ENCODE measurements at places on chromosomes 3 and 15.
A peak's percentile ranks its signal among the peaks of the same experiment; 100 is the strongest.

DNA sequence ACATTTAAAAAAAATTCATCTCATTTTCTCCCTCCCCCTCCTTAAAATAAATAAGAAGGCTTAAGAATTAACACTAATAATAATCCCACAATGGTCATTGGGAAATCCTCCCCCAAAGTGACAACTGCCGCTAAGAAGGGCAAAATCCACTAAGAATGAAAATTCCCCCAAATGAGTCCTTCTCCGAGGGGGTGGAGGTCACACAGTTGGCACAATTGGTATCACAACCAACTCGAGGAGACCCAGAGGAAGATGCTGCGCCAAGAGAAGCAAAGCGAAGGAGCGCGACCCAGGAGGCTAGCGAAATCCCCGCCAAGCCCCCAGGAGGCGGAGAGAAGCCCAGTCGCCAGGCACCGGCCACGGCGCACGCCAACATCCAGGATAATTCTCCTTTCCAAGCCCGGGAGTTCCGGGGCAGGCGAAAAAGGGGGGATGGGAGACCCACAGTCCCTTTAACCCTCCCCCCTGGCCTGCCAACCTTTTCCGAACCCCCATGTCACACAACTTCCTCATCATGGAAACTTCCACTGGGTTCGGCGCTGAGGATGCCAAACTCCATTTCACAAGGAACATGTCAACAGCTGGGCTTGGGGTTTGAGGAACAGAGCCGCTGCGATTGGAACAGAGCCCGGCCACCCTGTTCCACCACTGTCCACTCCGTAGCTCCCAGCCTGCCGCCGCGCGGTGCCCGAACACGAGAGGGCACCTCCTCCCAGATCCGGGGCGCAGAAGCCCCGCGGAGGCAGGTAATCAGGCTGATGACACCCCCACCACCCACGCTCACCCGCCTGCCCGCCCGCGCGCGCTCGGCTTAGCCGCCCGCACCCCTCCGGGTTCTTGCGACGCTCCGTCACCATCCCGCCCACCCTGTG, 668 bp downstream of the THRB start:
- peak; percentile 25 for DNase-seq

DNA sequence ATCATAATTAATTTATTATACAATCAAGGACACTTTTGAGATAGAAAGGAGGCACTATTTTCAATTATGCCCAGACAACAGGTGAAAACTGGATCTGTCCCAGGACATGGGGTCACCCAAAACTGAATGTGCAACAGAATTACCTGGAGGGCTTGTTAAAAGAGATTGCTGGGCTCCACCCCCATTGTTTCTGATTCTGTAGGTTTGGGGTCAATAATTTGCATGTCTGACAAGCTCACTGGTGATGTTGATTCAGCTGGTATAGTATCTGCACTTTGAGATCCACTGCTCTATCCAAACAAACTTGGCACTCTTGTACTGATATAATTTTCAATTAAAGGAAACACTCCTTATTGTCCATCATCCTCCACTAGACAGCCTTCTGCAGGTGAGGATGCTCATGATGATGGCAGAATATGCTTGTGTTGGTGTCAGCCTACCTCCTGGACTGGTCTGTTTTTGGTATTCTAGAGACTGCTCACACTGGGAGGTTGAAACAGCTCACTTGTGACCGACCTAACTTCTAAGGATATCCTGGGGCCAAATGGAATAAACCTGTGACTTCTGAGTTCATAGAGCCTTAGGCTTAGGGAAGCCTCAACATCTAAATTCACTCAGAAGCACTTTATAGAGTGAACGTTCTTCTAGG, 2.2 kb downstream of the P2RY14 start:
- DNase-seq, result no peak

DNA sequence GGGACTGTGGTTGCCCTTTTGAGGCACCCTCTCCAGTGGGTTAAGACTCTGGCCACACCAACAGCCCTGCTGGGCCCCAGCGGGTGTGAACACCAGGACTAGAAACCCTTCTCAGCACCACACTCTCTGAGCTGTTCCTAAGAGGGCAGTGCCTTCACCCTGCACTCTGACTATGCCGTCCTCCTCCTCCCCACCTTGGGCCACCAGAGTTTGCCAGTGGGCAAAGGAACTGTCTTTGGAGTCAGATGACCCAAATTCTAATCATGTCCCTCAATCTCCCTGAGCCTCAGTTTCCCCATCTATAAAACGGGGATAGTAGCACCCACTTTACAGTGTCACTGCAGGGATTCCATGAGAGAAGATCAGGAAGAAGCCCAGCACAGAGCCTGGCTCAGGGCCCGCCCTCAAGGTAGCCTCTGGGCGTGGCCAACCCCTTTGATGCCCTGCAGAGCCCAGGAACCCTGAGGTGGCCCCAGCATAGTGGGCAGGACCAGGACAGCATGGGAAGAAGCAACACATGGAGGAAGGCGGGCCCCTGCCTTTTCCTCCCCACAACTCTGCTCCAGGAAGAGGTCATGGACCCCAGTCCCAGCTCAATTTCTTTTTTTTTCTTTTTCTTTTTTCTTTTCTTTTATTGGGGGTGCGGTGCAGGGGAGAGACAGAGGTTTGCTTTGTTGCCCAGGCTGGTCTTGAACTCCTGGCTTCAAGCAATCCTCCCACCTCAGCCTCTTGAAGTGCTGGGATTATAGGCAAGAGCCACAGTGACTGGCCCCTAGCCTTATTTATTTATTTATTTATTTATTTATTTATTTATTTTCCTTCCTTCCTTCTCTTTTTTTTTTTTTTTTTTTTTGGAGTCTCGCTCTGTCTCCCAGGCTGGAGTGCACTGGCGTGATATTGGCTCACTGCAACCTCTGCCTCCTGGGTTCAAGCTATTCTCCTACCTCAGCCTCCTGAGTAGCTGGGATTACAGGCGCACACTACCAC, 115.7 kb upstream of the LINGO1 start:
- DNase-seq, result no peak

GRCh38 chr3:105611304-105612192, 244.8 kb downstream of the ALCAM start:
- DNase-seq, result no peak

- DNase-seq, result no peak
These were observed 18.9 kb upstream of the ATP13A4 start for GRCh38 chr3:193573403-193574191.

DNA sequence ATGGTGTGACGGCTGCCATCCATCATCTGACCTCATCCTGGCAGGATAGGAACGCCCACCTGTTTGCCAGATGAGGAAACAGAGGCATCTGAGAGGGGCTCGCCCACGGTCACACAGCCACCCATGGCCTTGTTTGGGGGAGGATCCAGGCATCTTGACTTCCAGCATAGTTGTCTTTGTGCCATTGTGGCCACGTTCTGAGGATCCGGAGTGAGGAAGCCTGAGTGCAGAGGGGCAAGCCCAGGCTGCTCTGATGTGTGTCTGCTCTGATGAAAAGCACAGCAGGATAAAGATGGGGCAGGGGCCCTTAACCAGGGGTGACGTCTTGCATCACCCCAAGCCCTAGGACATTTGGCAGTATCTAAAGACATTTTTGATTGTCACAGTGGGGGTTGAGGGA, 58.7 kb downstream of the FGD5 start:
- no peak for DNase-seq

DNA sequence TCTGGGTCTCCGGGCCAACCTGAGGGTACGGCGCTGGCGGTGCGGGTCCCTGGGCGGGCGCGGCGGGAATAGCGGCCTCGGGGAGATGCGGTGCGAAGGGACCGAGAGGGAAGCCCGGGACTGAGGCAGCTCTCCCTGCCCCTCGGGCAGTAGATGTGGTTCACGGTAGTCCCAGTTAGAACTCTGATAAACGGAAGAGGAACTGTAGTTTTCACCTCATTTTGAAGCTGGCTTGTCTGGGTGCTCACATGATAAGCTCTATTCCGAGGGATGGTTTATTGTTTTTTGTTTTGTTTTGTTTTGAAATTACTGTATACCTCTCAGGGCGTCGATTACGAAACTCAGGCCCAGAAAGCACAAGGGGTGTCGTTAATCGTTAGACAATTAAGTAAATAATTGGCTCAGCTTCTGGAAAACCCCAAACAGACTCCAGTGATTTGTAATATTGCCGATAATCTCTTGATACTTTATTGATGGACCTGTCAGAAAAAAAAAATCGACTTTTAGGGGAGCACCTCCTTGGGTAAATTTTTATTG, 413 bp downstream of the NUSAP1 start:
- no peak for DNase-seq

GRCh38 chr3:97010881-97011657, 196.7 kb downstream of the EPHA6 start:
- DNase-seq, result no peak

DNA sequence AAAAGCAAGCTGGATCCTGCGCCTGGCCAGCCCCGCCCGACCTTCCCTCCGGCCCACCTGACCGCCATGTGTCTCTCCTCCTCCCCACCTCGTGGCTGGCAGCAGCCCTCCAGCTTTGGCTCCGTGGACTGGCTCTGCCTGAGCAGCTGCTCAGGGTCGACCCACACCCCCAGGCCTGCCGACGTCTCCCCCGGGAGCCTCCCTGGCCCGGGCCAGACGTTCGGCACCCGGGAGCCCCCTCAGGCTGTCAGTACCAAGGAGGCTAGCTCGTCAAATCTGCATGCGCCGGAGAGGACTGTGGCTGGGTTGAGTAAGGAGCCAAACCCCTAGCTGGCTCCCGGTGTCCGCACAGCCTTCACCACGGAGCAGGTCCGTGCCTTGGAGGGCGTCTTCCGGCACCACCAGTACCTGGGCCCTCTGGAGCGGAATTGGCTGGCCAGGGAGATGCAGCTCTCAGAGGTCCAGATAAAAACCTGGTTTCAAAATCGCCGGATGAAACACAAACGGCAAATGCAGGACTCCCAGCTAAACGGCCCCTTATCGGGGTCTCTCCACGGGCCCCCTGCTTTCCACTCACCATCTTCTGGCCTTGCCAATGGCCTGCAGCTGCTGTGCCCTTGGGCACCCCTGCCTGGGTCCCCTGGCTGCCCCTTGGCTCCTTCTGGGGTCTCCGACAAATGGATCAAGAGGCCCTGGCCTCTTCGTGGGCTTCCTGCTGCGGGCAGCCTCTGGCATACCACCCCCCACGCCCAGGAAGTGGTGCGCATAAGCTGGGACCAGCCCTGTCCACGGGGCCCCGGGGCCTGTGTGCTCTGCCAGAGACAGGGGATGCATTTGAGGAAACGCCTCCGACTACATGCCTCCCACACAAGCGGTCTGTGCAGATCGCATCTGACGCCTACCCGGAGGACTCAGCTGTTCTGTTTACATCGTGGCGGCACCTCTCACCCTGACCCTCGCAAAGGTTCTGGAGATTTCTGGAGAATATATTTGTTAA, 345.0 kb downstream of the ZNF385D start:
- DNase-seq, result no peak

- no peak for DNase-seq
These were observed 891.4 kb downstream of the NTRK3 start for GRCh38 chr15:87365186-87365585.

GRCh38 chr3:56616478-56617006, 59.6 kb downstream of the CCDC66 start:
- no peak for DNase-seq

DNA sequence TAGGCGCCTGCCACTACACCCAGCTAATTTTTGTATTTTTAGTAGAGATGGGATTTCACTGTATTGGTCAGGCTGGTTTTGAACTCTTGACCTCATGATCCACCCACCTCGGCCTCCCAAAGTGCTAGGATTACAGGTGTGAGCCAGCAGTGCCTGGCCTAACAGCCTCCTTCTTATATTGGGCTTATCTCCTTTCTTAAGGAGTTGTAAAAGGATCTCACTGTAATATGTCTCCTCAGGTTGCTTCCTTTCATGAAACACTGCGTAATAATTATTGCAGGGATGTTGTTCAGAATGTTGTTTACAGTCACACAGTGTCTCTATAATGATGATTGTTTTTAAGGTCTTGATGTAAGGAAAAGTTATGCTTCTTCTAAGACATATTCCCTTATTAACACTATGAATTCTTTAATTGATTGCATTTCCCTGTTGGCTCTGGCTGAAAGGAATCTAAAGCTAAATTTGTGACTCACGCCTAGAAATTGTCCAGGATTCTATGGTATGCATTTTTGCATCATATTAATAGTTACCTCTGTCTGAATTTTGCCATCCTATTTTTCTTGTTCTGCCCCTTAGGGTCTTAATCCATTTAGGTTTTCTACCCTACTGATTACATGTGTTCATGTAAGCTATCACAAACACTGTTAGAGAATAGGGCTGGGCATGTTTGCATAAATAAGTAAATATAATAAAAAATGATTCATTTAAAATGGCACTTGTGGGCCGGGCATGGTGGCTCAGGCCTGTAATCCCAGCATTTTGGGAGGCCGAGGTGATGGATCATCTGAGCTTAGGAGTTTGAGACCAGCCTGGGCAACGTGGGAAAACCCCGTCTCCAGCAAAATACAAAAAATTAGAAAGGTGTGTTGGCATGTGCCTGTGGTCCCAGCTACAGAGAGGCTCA, 24.5 kb upstream of the RNF111 start:
- no peak for DNase-seq

- DNase-seq, result no peak
These were observed 28.2 kb downstream of the DUOX1 start for GRCh38 chr15:45157974-45158373.

Data from endothelial cell (in vitro differentiated cells).